ENCODE measurements at places on chromosomes 11 and 22.
A peak's percentile ranks its signal among the peaks of the same experiment; 100 is the strongest.

DNA sequence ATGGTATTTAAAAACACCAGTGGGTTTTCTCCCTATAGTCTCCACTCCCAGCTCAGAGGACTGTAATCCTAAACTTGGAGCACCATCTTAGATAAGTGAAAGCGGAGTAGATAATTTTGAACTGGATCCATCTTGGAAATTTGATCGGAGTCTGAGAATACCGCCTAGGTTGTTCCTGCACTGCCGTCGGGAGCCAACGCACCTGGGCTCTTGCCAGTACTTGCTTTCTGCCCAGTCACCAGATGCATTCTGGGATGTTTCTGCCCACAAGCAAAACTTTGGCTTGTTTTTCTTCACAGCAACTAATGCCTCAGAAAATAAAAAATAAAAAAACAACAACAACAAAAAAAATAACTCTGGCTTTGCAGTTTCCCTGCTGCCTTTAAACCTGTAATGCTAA lies 113.0 kb upstream of the MTMR2 start:
- no peak for DNase-seq

GRCh38 chr11:11416502-11416901 lies 63.5 kb upstream of the CSNK2A3 start:
- DNase-seq: no peak

- DNase-seq: no peak
Measured at GRCh38 chr22:21672107-21672629, 6.4 kb downstream of the PPIL2 start.

GRCh38 chr11:117832511-117832910 lies 8.0 kb upstream of the FXYD2 start:
- peak; percentile 38 for DNase-seq

DNA sequence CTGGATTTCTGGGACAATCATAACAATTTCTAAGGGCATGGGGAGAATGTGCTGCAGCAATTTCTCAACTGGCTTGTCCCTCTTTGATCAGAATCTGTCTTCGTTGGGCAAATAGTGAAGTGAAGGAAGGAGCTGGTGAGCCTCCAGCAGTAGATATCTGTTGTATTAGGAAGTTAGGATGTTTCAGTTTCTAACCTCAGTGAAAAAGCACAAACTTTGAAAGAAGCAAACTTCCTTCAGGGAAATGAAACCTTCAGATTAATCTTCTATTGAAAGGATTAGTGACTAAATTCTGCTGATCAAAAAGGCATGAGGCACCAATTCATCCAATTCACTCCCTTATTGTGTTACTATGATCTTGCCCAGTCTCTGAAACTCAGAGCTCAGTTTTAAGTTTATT lies 24.3 kb downstream of the LMO2 start:
- DNase-seq: no peak

GRCh38 chr11:107202241-107202640 lies 184.0 kb upstream of the GUCY1A2 start:
- DNase-seq: no peak

GRCh38 chr22:28208036-28208435 lies 289.0 kb upstream of the PITPNB start:
- no peak for DNase-seq

GRCh38 chr22:18033204-18033998 lies 9.0 kb upstream of the MICAL3 start:
- DNase-seq: no peak

- DNase-seq: no peak
Measured at GRCh38 chr22:30591191-30591587, 521 bp downstream of the PES1 start.

DNA sequence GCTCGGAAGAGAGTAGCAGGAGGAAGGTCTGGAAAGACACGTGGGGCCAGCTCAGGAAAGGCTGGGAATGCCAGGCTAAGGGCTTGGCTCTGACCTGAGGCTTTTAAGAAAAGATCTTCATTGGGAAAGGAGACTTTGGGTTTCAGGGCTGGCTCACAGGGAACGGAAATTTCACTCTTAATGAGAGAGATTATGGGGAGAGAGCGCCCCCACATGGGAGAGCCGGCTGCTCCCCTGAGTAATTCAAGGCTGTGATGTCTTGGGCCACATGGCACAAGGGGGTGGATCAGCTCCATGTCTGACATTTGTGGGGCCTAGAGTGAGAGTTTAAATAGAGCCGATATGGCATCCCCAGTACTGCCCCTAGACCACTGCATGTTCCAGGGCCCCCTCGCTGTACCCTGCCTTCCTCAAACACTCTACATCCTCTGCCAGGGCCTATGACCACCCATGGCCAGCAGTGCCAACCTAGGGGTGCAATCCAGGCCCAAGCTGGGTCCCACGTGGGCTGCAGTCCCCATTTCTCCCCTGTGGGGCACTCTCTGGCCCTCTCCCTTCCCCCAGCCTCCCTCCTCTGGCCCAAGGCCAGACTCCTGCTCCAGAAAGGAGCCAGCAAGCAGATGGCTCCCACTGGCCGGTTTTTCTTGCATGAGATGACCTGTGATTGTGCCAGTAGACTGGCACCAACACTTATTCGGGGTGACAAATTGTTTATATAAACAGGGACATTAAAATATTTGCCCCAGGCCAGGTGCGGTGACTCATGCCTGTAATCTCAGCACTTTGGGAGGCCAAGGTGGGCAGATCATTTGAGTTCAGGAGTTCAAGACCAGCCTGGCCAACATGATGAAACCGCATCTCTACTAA lies 75.2 kb downstream of the ISX start:
- peak; percentile 53 for DNase-seq

DNA sequence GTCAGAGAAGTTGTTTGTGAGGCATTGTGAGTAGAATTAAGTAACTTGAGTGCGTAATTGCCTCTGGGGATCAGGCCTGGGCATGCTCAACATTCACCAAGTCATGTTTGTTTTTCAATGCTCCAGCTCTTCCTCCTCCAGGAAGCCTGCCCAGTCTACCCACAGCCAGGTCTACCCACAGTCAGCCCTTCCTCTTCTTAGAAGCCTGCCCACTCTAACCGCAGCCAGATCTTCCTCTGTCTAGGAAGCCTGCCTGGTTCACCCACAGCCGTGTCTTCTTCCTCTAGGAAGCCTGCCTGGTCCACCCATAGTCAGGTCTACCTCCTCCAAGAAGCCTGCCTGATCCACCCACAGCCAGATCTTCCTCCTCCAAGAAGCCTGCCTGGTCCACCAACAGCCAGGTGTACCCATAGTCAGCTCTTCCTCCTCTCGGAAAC lies 25.0 kb downstream of the LRP5 start:
- DNase-seq: no peak

DNA sequence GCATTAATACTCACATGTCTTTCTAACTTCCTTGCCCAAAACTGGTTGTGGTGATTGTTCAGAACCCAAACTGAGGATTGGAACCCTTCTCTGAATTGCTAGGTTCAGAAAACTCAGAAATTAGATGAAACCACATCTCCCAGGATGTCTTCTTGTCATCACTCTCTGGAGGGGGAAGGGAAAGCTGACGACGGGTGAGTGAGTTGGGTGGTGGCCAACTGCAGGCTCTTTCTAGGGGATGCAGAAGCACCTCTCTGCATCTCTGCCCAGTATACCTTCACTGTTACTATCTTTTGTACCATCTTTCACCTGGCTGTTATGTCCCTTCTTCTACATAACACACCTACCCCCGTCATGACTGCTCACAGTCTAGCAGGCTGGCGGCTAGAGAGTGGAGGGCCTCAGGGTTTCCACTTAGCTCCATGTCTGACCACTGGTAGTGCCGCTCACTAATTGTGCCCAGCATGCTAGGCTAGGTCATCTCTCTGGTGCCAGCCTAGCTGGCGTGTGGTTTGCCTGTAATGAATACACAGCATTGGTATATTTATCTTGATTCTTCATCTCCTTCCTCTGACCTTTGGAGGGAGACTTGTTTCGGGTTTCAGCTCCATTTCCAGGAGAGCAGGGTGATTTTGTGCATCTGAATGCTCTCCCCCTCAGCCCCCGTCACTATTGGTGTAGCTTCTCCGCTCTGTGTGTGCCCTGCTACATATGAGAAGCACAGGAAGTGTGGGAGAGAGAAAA lies 7.3 kb downstream of the GRAMD1B start:
- DNase-seq: peak; percentile 51

DNA sequence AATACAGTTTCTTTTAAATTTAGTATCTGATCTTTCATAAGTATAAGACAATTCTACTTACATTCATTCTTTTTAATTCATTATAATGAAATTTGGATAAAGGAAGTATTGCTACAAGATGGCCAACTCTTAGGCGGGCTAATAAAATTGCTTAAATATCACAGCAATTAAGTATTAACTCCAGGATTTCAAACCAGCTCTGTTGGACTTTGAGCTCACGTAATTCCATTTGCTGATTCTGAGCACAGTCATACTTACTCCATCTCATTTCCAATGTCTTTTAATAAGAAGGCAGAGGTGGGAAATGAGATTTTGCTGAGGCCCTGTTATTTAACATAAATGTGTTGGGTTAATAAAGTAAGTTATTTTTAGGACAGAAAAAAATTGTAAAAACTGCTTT lies 748.1 kb downstream of the KCNA4 start:
- DNase-seq: no peak

DNA sequence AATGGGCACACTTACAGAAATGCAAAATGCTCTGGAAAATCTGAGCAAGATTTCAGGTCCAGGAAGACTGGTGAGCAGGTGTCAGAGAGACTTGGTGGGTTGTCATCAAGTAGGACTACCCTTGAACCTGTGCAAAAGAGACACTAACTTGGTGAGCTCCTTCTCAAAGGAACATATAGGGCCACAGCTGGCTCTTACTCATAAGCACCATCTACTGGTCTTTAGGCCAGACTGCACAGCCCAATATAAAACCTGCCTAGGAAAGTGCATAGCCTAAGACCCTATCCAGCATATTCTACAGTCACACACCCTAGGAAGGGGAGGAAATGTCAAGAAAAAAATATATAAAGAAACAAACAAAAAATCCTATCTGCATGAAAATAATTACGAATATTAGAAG lies 18.2 kb upstream of the OR10W1 start:
- no peak for DNase-seq

- DNase-seq: no peak
Measured at GRCh38 chr11:32318071-32319055, 117.0 kb downstream of the WT1 start.

GRCh38 chr11:46006418-46007070 lies 84.1 kb downstream of the LARGE2 start:
- no peak for DNase-seq

GRCh38 chr11:35126000-35126878 lies 12.7 kb upstream of the CD44 start:
- no peak for DNase-seq

DNA sequence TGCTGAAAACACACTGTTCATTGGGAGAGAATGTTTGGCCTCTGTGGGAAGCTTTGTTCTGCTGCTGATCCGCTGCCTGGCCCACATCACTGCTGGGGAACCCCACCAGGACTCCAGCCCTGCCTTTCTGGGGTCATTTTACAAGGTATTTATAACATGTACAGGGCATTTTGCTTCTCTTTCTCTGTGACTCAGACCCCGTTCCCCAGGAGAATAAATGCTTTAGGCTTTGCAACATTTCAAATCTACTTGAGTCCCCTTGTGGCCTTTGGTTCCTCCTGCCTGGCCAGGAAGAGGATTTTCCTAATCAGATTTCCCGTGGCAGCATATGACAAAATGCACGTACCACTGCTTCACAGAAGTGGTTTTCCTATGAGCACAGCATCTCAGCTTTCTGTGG lies 43.0 kb downstream of the BTG4 start:
- DNase-seq: no peak

DNA sequence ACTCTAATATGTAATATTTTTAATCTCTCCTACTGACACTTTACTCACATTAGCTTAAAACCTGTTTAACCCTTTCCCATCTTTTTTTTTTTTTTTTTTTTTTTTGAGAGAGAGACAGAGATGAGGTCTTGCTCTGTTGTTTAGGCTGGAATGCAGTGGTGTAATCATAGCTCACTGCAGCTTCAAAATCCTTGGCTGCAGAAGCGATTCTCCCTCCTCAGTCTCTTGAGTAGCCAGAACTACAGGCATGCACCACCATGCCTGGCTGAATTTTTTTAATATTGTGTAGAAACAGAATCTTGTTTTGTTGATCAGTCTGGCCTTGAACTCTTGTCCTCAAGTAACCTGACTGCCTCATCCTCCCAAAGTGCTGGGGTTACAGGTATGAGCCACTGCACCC lies 37.3 kb downstream of the PAMR1 start:
- no peak for DNase-seq

DNA sequence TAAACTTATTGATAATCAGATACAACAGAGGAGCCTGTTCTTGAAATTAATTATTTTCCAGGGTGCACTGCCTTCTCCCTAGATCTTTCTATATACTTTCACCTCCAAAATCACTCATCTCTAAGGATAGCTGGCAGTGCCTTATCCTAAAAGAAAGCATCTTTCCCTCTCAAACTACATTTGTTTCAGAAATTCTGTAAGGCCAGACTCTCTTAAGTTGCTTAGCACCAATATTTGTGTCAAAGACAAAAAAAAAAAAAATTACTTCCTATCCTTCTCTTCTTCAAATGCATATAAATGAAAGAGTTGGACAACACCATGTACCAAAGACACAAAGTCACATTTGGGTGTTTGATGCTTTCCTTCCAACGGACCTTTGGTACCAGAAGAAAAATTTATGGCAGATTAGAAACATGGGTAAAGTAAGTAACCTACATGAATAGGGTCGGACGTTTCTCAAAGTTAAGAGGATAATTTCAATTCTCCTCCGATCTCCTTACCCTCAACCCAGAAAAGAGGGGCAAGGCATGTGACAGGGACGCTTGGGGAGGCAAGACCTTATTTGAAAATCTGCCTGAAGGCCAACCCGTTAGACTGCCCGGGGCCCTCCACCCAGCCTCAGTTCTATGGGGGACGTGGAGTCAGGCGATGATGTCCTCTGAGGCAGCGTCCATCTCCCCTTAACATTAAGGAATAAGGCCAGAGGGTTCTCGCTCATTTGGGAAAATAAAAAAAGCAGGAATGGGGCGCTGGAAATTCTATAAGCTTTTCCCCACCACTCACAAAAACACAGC lies 66.3 kb downstream of the ETS1 start:
- peak; percentile 66 for DNase-seq

DNA sequence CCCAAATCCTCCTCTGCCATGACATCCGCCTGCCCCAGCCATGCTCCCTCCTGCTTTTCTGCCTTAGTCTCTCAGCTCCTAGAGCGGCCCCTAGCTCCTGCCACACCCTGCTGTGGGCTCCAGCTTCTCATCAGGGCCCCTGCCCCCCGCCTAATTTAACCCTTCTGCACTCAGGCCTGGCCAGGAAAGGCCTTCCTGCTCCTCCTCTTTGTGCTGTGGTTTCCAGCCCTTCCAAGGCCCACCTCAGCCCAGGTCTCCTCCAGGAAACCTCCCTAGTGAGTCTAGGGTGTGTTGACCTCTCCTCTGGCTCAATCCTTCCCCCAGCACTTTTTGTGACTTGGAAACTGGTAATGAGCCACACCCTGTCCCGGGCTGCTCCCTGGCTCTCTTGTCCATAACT lies 11.3 kb downstream of the PTPN5 start:
- no peak for DNase-seq

- no peak for DNase-seq
Measured at GRCh38 chr11:109791337-109791736, 301.9 kb upstream of the ZC3H12C start.

GRCh38 chr22:39649500-39650089 lies 79.0 kb downstream of the CACNA1I start:
- DNase-seq: no peak

Data from activated CD8-positive, alpha-beta memory T cell treated with anti-CD3 and anti-CD28 coated beads, Interleukin-2, amount 50 U/mL, for 48 hours (primary cell).